CD4-positive, alpha-beta T cell treated with Interleukin-1 beta for 1 hour (primary cell): ENCODE measurements at places on chromosomes 7 and 10.

DNA sequence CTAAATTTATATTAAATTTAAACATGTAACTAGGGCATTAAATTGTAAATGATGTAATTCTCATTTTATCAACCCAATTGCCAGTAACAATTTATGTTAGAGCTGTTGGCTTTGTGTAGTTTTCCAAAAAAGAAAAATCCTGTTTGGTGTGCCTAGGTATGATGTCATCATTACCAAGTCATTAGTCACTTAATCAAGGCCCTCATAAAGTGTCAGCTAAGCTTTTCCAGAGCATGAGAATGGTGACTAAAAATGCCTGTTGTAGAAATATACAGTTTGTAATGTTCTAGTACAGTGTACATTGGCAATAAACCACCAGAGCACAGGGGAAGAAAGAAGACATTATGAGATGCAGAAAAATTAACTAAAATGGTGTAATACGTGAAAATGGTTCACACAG is 593.8 kb upstream of the ANKRD30A start:
- DNase-seq, result no peak

DNA sequence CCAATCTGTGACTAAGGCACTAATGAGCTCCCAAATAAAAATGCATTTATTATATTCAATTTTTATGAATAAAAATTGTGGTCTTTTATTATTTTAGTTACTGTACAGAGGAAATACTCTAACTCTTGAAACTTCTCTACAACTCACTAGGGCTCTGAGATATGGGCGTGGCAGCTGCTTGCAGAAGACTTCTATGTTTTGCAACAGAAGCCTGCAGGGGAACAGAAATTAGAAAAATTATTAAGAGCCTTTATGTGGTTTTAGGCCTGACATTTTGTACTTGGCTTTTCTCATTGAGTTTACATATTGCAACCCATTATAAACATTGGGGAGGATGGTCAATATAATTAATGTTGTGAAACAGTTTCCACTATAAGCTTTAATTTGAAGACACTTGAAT is 581.4 kb downstream of the TNS3 start:
- no peak for DNase-seq

- no peak for DNase-seq
Measured at GRCh38 chr10:3573498-3573897, 211.5 kb downstream of the KLF6 start.

- DNase-seq, result no peak
Measured at GRCh38 chr10:128537834-128538330, 411.7 kb upstream of the MKI67 start.

GRCh38 chr10:119940487-119940886 is 48.0 kb downstream of the SEC23IP start:
- no peak for DNase-seq

DNA sequence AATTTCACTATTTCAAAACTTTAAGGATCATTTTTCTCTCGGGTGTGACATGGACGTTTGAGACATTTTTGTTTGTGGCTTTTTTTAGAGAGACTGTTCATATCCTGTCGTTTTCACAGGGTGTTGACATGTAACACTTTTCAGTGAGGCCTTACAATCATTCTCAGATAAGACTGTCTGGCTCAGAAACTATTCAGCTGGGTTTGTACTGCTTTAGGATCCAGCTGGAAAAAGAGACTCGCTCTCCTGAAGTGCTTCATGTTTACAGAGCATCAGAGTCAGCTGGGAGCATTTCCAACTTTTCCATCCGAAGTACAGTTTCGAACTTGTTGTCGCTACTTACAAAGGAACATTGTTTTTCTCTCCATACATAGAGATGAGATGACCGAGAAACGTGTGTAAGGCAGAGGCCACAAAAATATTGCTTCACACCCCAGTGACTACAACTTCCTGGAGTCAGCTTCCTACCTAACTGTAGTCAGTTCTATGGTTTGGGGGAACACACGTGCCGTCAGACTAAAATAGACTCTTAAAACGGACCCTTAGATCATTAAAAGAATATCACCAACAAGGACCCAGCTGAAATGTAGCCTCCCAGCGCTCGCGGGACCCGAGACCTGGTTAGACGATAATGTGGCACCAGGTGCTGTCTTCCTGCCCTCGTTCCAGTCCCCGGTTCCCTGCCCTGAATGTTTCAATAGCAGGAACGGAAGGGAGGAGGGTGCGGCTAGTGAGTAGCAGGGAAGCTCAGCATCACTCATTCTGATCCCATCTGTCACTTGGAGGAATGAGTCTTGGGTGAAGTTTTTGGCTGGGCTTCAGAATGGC is 78.0 kb downstream of the MKI67 start:
- peak; percentile 49 for DNase-seq

- no peak for DNase-seq
Measured at GRCh38 chr7:159125104-159125954, 19.3 kb downstream of the VIPR2 start.

GRCh38 chr7:45180084-45180986 is 22.7 kb downstream of the RAMP3 start:
- no peak for DNase-seq

DNA sequence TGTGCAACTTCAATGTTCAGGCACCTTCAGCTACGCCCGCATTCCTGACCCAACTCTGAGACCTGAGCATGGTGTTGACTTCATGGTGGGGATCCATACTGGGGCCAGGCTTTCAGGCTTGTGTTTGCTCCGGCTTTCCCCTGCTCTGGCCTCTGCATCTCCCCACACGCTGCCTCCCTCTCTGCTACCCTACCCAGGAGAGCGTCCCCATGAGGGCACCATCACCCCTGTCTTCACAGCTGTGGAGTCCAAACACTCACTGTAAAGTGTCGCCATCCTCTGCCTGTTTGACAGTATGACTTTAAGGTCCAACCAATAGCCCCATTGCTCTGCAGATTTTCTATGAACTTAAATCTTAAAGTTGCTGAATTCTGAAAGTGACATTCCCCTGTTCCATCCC is 199.0 kb upstream of the GRB10 start:
- DNase-seq, result no peak

GRCh38 chr10:5829267-5829666 is 16.0 kb upstream of the GDI2 start:
- no peak for DNase-seq

- DNase-seq, result no peak
Measured at GRCh38 chr7:157690833-157691585, 354.2 kb downstream of the DNAJB6 start.

- no peak for DNase-seq
Measured at GRCh38 chr10:14151571-14151970, 179.2 kb downstream of the FRMD4A start.

GRCh38 chr10:94583124-94583523 is 37.5 kb downstream of the HELLS start:
- DNase-seq, result no peak

GRCh38 chr7:142916508-142916907 is 17.0 kb downstream of the TRPV5 start:
- DNase-seq, result no peak

GRCh38 chr10:131722121-131722520 is 178.7 kb upstream of the PPP2R2D start:
- DNase-seq, result no peak

- no peak for DNase-seq
Measured at GRCh38 chr10:5094265-5095205, at the start of gene AKR1C3. TSS of gene AKR1C3 (plus strand) at chr10:5094414. CDS start at chr10:5094445, 31 bp downstream.

DNA sequence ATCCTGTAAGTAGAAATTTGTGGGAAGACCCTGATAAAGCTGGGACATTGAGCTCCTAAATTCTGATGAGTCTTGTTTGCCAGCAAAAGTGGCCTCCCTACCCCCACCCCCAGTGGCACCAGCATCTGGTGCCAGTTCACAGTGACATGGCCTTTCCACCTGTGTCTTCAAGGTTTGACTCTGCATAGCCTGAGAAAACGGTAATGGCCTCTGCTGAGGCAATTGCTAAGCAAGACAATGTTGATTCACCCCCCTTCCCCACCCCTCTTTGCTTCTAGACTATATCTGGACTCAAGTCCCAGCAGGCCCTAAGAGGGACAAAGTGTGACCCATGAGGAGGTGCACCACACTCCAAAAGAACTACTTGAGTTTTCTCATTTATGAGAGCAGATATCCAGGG is 48.0 kb upstream of the PIK3CG start:
- DNase-seq, result no peak

- no peak for DNase-seq
Measured at GRCh38 chr7:94414481-94414880, 19.8 kb downstream of the COL1A2 start.

DNA sequence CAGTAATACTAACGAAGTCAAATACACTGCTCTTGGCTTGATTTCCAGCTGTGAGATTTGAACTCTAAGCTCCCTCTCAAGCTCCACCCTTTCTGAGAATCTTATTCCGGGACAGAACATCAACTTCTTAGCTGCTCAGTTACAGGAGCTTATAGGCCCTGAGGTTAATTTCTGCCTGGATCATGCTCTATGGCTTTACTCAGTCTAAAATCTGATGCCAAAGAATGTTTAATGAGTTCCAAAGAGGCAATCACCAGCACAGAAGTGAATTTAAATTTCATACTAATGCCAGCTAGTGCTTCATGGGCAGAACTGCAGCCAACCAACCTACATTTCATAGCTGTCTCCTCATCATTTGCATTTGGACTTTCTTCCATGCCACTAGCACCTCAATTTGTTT is 707.2 kb downstream of the MAGI2 start:
- no peak for DNase-seq

- no peak for DNase-seq
Measured at GRCh38 chr10:123133541-123134342, 2.0 kb upstream of the HMX3 start.

- DNase-seq, result no peak
Measured at GRCh38 chr7:77771901-77772300, 26.3 kb downstream of the TMEM60 start.

DNA sequence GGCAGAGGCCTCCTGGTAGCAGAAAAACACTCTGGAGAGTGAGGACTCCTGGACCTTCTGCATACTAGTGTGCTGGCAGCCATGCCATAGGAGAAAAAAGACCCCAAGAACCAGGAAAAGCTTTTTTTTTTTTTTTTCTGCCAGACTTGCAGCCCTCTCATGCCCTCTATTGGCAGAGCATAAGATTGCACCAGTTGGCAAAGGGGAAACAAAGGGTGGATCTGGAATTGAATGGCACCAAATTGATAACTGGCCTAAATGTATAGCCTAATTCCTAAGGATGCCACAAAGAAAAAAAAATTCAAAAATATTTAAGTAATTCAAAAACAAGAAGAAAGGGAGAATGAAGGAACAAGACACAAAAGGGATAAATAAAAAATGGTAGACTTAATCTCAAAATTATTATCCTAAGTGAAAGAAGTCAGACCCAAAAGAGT is 112.5 kb upstream of the GHITM start:
- DNase-seq, result no peak

GRCh38 chr10:80908611-80909010 is 370.9 kb downstream of the SH2D4B start:
- no peak for DNase-seq

DNA sequence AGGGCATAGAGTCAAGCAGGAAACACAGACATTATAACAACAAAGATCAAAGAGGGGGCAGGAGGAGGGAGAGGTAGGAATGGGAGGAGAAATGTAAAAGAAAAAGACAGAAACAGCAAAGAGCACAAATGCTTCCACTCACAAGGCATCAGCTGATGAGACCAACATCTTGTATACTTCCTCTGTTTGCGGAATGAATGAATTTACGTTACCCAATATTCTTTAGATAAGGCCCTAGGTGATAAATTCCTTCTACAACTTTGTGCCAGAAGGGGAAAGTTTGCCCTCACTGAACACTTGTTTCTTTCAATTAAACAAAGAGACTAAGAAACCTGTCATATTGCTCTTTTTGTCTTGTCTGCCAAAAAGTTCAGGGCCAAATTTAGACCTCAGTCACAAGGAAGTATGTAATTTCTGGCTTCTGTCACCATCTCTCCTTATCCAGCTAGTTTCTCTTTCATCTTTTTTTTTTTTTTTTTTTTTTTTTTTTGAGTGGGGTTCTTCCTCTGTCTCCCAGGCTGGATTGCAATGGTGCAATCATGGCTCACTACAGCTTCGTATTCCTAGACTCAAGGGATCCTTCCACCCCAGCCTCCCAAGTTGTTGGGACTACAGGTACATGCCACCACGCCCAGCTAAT is 116.4 kb upstream of the NANOS1 start:
- no peak for DNase-seq

GRCh38 chr10:45461034-45461433 is 87.0 kb downstream of the ALOX5 start:
- DNase-seq, result no peak

- DNase-seq, result no peak
Measured at GRCh38 chr7:41696323-41696916, 6.5 kb downstream of the INHBA start.

GRCh38 chr10:101961591-101962498 is 94.1 kb downstream of the ARMH3 start:
- no peak for DNase-seq

- DNase-seq, result no peak
Measured at GRCh38 chr10:85864173-85864549, 502.4 kb downstream of the GRID1 start.

DNA sequence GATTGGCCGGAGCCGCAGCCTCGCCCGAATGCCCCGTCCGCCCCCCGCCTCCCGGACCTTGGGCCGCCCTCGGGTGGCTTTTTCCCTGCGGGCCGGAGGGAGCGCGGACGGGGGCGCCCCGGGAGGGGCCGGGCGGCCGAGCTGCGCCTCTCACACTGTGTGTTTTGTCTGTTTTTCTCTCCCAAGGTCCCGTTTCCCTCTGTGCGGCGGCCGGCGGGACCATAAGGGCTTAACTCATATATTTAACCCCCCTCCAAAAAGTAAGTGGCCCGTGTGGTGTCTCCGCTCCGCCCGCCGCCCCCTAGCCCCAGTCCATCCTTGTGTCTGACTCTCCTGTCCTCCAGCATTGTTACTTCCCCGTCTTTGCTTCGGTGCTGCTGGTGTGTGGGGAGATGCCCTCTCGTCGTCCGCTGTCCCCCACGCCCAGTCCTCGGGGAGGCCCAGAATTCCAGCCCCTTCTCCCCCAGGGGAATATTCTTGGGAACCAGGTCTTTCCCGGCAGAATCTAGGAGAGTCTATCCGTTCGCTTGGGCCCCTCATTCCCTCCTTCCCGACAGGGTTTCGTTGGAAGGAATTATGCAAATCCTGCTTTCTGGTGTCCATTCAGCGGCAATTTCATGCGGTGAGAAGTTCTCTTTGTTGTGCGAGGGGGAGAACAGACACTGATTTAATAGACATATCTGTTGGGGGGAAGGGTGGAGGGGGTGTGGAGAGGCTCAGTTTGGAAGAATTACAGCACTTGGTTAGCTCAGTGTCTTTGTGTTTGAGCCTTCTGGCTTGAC is 1.3 kb downstream of the LCOR start:
- DNase-seq, result no peak

DNA sequence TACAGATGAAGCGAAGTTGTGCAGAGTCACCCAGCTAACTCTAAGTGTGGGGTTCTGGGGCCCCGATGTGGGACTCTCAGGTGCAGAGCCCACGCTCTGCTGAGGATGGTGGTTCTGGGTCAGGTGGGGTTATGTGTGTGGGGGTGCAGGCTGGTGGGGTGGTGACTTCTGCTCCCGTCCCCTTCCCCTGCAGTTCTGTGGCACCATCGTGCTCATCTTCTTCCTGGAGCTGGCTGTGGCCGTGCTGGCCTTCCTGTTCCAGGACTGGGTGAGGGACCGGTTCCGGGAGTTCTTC is 28.6 kb upstream of the SH2D4B start:
- DNase-seq, result no peak

- DNase-seq, result no peak
Measured at GRCh38 chr10:55367555-55367954, 566.5 kb upstream of the PCDH15 start.
